ENCODE measurements at places on chromosomes 5 and 9. TPM values are rescaled to one million over a fixed set of nuclear protein-coding genes. Genes with fewer than 3 reads are reported as not detected.

CEP72 gene
- 8.1 TPM for total RNA-seq

TAS2R1 gene
- not detected for total RNA-seq

MAMDC2 gene
- 9.0 TPM for total RNA-seq

KCNN2 gene
- not detected for total RNA-seq

DNA sequence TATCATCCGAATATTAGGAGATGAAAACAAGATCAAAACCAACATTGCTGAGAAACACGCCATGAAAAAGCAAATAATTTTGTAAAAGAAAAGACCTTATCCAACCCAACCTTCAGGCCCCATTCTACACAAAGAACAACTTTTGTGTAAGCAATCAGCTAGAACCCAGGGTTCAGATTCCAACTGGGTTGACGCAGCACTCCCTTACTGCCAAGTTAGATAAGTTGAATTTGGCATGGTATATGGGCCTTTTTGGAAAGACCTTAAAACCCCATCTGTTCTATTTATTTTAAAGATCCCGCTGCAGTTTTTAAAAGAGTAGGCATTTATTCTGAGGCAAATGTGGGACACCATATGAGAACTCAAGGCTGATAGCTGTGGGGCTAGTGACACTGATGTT, 2033.8 kb upstream of the WWC1 start:
- DNase-seq: no peak

DNA sequence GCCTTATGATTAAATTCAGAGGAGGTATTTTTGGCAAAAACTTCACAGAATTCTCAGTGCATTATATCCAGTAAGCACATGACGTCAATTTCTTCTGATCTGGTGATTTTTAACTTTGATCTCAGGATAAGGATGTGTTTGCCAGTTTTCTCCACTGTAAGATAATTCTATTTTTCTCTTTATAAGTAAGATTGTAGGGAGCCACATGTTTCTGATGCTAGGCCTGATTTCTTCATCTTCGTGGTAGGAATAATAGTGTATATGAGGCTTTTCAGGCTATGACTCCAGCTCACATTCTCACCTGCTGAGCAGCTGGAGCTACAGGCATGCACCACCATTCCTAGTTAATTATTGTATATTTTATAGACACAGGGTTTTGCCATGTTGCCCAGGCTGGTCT, 32.1 kb upstream of the LMNB1 start:
- no peak for DNase-seq

- no peak for DNase-seq
These were observed 42.3 kb downstream of the MARCHF3 start for GRCh38 chr5:126988021-126988569.

All from SJCRH30 (cell line).